ENCODE measurements at places on chromosomes 2 and 18. TPM values are rescaled to one million over a fixed set of nuclear protein-coding genes. Genes with fewer than 3 reads are reported as not detected.

DNA sequence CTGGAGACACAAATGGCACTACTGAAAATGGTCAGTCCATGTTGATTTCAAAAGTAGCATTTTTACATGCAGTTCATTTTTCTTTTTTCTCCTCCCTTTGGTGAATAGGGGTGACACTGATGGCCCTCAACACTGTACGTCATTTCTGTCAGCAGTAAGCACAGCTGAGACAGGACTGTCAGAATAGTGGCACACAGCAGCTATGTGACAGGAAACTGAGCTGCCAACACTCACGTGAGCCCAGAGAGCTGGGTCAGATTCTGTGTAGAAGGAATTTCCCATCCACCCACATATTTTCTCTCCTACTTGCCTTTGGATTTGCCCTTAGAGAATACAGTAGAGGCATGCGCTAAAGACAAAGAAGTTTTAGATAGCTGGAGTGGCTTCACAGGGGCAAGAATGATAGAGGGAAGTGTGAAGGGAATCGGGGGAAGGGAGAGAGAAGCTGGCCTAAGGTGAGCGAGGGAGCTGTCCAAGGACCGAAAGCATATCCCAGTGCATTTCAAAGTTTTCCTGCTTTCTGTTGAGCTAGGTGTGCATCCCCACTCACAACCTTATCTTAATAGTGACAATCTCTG is 476.6 kb downstream of the CNTNAP5 start:
- DNase-seq = no peak

Gene ELOA2
- total RNA-seq = not detected

GRCh38 chr2:205767617-205768016 is 85.3 kb downstream of the NRP2 start:
- DNase-seq = no peak

- DNase-seq = no peak
Observed at GRCh38 chr2:203656522-203657287, 49.7 kb upstream of the CD28 start.

DNA sequence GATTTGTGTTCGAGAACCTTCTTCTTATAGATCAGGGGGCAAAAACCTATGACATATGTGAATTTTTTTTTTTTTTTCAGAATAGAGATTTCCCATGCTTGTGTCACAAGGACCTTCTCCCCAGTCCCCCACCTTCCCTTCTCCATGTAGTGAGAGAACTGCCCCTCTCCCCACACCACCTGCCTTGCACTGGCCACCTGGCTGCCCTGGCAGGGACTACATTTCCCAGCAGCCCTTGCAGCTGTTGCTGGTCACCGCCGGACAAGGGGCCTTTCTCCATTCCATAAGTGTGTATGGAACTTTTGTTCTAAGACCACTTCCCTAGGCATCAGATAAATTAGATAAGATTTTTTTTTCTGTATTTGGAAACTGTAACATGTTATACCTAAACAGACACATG is 22.2 kb downstream of the MBP start:
- no peak for DNase-seq

DNA sequence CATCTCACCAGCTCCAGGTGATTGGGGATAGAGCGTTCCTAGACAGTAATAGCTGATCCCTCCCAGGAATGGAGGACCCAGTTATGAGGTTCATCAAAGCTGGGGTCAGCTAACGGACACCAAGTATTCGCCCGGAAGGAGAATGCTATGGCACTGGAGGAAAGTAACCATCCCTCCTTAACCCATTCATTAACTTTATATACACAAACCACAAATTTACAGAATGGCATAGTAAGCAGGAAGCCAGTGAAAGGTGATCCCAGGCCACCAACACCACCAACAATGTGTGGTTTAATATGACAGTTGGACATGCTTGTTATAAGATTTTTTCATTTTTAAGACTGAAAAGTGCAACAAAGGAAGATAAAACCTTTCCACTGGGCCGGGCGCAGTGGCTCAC is 55.3 kb upstream of the CHMP1B start:
- DNase-seq = no peak

Gene RESP18
- total RNA-seq = not detected

- no peak for DNase-seq
Observed at GRCh38 chr18:50196261-50196660, 1.3 kb upstream of the MYO5B start.

DNA sequence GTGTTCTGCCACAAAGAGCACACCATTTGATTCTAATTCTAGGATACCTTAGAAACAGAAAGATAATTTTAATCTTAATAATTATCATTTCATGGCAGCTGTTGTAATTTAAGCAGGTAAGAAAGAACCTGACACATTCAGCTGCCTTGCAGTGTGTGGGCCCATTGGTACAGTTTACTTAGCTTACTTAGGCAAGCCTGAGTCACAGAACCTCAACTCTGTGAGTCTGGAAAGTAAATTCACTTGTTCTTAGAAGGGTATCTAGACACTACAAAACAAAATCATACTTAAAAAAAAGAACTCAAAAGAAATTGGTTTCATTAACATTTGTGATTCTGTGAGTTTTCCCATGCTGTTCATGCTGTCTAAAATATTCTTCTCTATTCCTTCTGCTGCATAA is 956.3 kb upstream of the SLC39A10 start:
- DNase-seq = no peak

- no peak for DNase-seq
Observed at GRCh38 chr2:8965216-8965969, 38.1 kb downstream of the MBOAT2 start.

Gene ERFE
- 0.62 TPM for total RNA-seq

DNA sequence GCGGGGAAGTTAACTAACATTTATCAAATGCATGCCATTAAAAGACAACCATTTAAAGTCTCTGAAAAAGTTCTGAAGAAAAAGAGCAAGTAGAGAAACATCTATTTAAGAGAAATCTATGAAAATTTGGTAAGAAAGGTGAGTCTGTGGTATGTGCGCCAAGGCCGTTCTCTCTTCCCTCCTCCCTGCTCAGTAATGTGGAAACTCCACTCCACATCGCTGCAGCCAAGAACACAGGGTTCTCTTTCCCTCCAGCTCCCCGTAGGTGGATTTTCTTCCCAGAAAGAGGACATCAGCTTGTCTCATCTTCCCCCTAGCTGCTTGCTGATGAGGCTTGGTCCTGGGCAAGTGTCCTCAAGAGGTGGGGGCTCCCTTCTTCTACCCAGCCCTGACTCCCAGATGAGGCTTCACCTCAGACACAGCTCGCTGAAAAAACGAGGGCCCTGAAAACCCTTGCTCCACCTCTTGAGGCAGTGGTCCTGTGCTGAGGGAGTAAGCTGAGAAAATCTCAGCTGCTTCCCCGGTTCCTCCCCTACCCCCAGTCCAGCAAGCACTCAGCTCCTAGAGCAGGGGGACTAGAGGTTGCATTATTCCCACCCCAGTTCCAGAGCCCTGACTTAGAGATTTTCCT is 45.8 kb upstream of the PTPRM start:
- DNase-seq = no peak

Gene LYG1
- total RNA-seq = 0.57 TPM

DNA sequence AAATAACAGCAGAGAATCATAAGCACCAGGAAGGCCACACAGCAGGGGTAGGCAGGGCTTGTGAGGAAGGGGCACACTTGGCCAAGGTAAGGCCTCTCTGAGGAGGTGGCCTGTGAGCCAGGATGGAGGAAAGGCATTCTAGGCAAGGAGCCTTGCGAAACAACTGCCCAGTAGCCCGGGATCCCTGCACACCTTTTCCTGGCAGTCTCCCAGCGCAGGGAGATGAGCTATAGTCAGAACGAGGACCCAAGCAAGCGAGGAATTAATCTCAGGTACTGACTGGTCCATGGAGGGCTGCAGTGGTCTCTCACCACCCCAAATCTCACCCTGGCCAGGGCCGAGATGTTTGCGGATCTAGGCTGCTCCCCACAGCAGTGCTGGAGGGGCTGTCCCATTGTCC is 64.9 kb upstream of the STPG4 start:
- DNase-seq = no peak

- peak; percentile 66 for DNase-seq
Observed at GRCh38 chr18:79585395-79586370, 93.9 kb upstream of the CTDP1 start.

DNA sequence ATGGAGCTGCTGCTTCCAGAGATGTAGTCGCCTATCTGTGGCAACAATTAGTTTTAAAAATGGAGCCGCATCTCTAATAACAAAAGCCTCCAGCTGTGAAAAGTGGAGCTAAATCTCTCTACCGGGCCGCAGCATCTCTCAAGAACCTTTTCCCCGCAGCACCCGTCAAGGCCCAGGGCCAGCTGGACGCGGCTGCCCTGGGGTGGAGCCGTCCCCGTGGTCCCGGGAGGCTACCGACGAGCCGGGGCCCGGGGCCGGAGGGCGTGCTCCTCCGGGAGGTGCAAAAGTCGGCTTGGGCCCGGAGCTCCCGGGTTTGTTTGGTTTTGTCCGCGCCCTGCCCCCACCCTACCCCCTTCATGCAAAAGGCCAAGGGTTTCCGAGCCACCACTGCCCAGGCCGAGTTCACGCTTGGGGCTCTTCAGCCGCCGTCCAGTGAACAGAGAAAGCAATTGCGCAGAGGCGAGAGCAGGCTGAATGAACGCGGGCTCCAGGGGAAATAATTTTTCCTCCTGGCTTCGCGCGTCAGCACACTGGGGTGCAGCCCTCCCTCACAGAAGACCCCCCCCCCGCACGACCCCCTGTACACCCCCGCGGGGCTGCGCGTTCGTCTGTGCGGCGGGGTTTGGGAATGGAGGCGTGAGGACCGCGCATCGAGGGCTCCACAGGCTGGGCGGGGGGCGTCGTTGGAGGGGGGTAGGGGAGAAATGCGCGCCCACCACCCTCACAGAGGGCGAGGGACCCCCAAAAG is 557 bp upstream of the GREB1L start:
- no peak for DNase-seq

DNA sequence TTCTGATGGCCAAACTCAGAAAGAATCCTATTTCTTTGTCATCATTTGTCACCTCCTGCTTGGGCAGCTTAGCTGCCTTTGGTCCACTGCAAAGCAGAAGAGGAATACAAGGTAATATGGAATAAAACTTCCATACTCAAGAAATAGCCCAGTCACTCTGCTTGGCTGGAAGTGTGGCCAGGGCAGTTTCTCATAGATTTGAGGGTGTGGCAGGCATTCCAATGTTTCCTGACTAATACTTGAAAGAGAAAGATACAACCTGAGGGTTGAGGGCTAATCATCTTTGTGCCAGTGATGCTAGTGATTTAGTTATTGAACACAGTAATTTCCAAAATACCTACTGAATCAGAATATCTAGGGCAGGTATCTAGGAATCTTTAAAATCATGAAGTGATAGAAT is 83.1 kb downstream of the FAM161A start:
- no peak for DNase-seq

Gene RASGRP3
- total RNA-seq = 49.4 TPM

Gene MEP1B
- total RNA-seq = 0.13 TPM

DNA sequence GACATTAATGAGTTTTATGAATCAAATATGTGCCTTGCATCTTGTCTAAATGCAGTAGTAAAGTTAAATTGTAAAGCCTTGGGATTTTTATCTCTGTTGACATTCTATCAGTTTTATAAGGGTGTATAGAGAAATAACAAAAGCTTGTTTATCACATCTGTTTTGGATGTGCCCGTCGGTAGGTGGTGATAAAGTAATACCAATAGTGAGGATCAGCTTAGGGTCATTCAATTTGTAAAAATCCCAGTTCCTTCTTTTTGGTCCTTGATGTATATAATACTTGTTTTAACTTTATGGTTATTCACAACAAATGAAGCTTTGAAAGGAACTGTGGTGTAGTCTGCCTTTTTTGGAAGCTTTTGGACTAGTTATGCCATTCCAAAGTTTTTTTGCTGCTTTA is 12.6 kb downstream of the UBE2E3 start:
- no peak for DNase-seq

Gene EGR4
- total RNA-seq = not detected

Gene CROCC2
- not detected for total RNA-seq

Gene KCNG3
- total RNA-seq = not detected

DNA sequence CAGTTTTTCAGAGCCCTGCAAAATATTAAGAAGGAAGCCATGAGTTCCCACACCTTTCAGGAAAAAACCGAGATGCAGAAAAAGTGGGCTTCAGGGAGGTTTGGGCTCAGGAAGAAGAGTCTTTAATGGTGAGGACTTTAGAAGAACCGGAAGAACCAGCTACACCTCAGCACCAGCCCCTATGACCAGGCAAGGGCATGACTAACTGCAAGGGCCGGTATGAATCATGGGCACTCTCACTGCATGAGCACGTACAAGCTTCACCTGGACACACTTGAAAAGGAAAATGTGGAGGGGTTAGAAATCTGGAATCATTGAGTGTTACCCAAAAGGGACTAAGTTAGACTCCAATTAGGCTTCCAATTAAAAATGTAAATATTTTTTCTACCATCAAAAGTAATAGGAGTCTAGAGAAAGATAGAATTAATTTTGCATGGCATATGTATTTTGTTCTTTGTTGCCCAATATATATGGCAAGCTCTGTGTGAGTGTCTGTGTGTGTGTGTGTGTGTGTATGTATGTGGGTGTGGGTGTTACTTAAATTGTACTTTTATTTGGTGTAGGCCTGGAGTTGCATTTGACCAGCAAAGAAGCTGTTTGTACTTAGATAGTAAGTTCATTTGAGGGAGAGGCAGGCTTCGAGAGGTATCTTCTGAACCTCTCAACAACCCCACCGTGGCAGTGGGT is 66.5 kb upstream of the THUMPD2 start:
- no peak for DNase-seq

Gene LYPD1
- total RNA-seq = 3.3 TPM

DNA sequence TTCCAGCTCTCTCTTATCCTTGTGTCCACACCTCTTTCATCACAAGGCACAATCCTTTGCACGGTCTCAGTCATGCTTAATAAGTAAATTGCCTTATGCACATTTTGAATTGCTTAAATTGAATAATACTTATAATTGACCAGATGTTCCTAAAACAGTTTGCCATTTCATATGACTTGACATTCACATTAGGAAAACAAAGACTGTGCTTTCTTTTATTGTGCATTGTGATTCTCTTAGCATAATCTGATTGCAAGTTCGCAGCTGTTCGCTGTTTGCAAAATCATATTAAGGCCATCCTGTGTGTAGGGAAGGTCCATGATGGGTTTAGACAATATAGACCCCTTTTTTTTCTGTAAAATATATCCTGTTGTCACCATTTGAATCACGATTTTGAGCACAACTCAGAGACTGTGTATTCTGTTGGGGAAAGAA is 75.6 kb downstream of the RNF144A start:
- no peak for DNase-seq

GRCh38 chr2:101199251-101199791 is 48.1 kb upstream of the TBC1D8 start:
- no peak for DNase-seq

DNA sequence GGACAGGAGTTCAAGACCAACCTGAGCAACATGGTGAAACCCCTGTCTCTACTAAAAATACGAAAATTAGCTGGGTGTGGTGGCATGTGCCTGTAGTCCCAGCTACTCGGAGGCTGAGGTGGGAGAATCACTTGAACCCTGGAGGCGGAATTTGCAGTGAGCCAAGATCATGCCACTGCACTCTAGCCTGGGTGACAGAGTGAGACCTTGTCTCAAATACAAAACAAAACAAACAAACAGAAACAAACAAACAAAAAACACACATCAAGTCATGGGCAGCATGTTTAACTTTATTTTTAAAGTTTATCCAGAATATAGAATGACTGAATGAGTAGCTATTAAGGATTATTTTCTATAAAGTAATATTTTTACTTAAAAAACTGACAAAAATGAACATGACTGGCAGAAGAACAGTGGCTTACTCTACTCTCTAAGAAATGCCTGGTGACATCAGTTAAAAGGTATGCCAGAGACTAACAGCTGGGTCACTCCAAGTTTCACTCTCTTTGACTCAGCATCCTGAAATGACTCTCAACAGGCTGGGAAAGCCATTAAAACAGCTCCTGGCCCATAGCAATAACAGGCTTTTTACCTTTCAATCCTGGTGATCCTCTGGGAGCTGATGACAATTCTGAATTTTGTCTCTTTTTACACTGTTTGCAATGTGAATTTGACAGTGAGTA is 281.6 kb upstream of the STON1 start:
- DNase-seq = no peak

Measured in cardiac septum (tissue), 1 donor.